ENCODE measurements at places on chromosomes 2 and 18. TPM values are rescaled to one million over a fixed set of nuclear protein-coding genes. Genes with fewer than 3 reads are reported as not detected.

C18orf54 gene
- 2.0 TPM for total RNA-seq

RAMP1 gene
- 0.34 TPM for total RNA-seq

STARD6 gene
- not detected for total RNA-seq

ALPI gene
- total RNA-seq = not detected

POTEF gene
- total RNA-seq = not detected

SLC8A1 gene
- 7.2 TPM for total RNA-seq

CACNB4 gene
- total RNA-seq = 0.43 TPM

MEP1B gene
- under 0.01 TPM for total RNA-seq

TMEM214 gene
- 19.6 TPM for total RNA-seq

POTEJ gene
- total RNA-seq = not detected

YWHAQ gene
- total RNA-seq = 197 TPM

TUBA4B gene
- total RNA-seq = not detected

TNFRSF11A gene
- 0.34 TPM for total RNA-seq

LIMS4 gene
- not detected for total RNA-seq

TRIM43 gene
- total RNA-seq = not detected

PFN4 gene
- total RNA-seq = 0.43 TPM

KCNS3 gene
- total RNA-seq = 4.1 TPM

DES gene
- not detected for total RNA-seq

TBR1 gene
- not detected for total RNA-seq

CDH20 gene
- total RNA-seq = not detected

PDE11A gene
- not detected for total RNA-seq

DNER gene
- total RNA-seq = 1.0 TPM

CDCA7 gene
- total RNA-seq = 3.8 TPM

NAGK gene
- total RNA-seq = 57.7 TPM

CCDC150 gene
- 1.6 TPM for total RNA-seq

COLEC12 gene
- total RNA-seq = not detected
